ENCODE measurements at places on chromosomes 7 and 10. TPM values are rescaled to one million over a fixed set of nuclear protein-coding genes. Genes with fewer than 3 reads are reported as not detected.

IDI2 gene
- not detected for polyA plus RNA-seq

HK1 gene
- polyA plus RNA-seq: 19.5 TPM

LRRC72 gene
- not detected for polyA plus RNA-seq

DNA sequence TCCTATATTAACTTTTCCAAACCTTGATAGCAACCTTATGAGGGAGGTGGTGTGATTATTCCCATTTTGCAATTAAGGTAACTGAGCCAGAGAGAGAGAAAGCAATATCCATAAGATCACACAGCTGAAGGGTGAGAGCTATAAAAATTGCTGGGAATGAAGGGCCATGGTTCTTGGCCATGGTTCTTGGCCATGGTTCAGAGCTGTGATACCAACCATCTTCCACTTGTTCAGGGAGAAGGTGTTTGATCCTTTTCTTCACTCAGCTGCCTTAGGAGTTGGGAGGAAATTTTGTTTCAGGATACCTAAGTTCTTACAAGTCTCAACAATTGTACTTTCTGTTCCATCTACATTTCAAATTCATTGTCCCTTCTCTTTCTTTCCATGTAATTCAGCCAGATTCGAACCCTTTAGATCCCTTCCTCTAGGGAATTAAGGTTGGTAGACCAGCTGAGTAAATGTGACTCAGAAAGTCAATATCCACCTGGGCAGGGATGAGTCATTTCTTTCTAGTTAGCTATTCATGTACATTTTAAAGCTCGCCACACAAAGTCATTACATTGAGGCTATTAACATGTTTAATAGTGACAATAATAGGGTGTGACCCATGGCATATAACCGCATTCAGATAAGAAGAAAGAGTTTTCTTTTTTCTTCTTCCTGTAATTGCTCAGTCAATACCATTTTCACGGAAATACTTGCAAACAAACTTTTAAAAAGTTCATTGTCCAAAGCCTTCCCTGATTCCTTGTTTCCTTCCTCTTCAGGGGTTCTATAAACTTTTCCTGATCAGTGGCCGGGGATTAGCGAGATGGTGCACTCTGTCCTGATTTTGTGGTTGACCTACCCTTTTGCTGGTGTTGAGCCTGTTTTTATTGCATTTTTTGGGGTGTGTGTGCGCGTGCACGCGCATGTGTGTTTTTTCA, 143.4 kb downstream of the TCF7L2 start:
- H3K27ac ChIP-seq: no peak overlapping the region
- no peak for DNase-seq
- H3K4me3 ChIP-seq: no peak overlapping the region
- H3K36me3 ChIP-seq: no peaks in the 10 kb centered on the region
- H3K4me1 ChIP-seq: no peaks in the 10 kb centered on the region
- H3K27me3 ChIP-seq: no peaks in the 10 kb centered on the region

- no peaks in the 10 kb centered on the region for H3K27me3 ChIP-seq
- H3K27ac ChIP-seq: peak overlapping the region; percentile 32
- DNase-seq: no peak
- H3K4me1 ChIP-seq: no peaks in the 10 kb centered on the region
- no peak overlapping the region for H3K4me3 ChIP-seq
- H3K36me3 ChIP-seq: no peaks in the 10 kb centered on the region
Measured at GRCh38 chr10:112732277-112732921, 217.6 kb upstream of the TCF7L2 start.

DNA sequence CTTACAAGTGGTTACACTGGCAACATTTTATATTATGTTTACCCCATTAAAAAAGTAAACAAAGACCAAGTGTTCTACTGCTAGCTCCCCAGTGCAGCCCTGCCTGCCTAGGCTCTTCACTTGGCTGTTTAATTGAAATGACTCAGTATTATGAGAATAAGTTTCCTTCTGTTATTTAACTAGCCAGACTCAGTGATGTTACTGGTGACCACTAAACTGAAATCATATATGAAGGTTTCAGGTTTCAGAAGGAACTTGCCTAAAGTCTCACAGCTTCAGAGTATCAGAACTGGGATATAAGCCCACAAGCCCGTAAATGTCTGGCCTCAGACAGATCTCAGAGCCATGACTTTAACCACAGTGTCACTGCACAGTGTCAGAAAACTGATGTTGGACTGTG, 66.8 kb upstream of the EXOC4 start:
- DNase-seq: no peak
- H3K36me3 ChIP-seq: no peaks in the 10 kb centered on the region
- H3K27me3 ChIP-seq: no peaks in the 10 kb centered on the region
- no peaks in the 10 kb centered on the region for H3K4me1 ChIP-seq
- H3K4me3 ChIP-seq: no peak overlapping the region
- H3K27ac ChIP-seq: no peak overlapping the region

DNA sequence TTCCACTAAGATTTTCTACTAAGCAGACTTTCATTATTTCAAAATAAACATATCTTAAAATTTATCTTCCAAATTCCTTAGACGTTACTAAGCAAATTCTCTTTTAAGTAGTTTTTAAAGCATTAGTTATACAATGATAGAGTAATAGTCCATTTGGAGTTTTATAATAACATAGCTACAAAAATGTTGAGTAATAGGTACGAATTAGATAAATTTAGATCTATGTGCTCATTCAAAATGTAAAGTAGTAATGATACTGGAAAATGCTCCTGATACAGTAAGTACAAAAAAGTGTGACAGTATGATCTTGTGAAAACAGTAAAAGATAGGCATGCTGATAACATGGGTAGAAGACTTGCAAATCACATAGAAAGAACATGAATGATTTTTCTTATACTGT, 4.5 kb downstream of the DMTF1 start:
- H3K36me3 ChIP-seq: no peaks in the 10 kb centered on the region
- H3K4me1 ChIP-seq: peaks cover 40% of the 10 kb centered on the region
- no peak overlapping the region for H3K27ac ChIP-seq
- no peak for DNase-seq
- no peaks in the 10 kb centered on the region for H3K27me3 ChIP-seq

GRCh38 chr10:52540479-52540984, 226.5 kb downstream of the DKK1 start:
- no peaks in the 10 kb centered on the region for H3K36me3 ChIP-seq
- H3K4me1 ChIP-seq: no peaks in the 10 kb centered on the region
- no peak overlapping the region for H3K27ac ChIP-seq
- H3K27me3 ChIP-seq: no peaks in the 10 kb centered on the region
- no peak overlapping the region for H3K4me3 ChIP-seq

GRCh38 chr10:75136346-75136745, 24.9 kb downstream of the SAMD8 start:
- H3K27me3 ChIP-seq: no peaks in the 10 kb centered on the region
- H3K27ac ChIP-seq: no peak overlapping the region
- H3K36me3 ChIP-seq: no peaks in the 10 kb centered on the region
- H3K4me3 ChIP-seq: no peak overlapping the region
- no peak for DNase-seq

- no peaks in the 10 kb centered on the region for H3K27me3 ChIP-seq
- no peak for DNase-seq
- H3K36me3 ChIP-seq: no peaks in the 10 kb centered on the region
- no peak overlapping the region for H3K27ac ChIP-seq
- H3K4me1 ChIP-seq: no peaks in the 10 kb centered on the region
Measured at GRCh38 chr7:54188843-54189242, 353.3 kb upstream of the VSTM2A start.

Data from adrenal gland (tissue), 19 donors.